ENCODE measurements at places on chromosomes 2 and 18. TPM values are rescaled to one million over a fixed set of nuclear protein-coding genes. Genes with fewer than 3 reads are reported as not detected.

SAG gene
- total RNA-seq, result 0.21 TPM

TUBB8B gene
- total RNA-seq, result not detected

USP34 gene
- 159 TPM for total RNA-seq

SULT1C2 gene
- not detected for total RNA-seq

ACKR3 gene
- 2.7 TPM for total RNA-seq

MERTK gene
- 3.7 TPM for total RNA-seq

REG1B gene
- total RNA-seq, result not detected

EMILIN1 gene
- 0.63 TPM for total RNA-seq

MC2R gene
- total RNA-seq, result under 0.01 TPM

ZDBF2 gene
- total RNA-seq, result 21.0 TPM

AP1S3 gene
- 5.4 TPM for total RNA-seq

GRHL1 gene
- 3.9 TPM for total RNA-seq

TRIM54 gene
- not detected for total RNA-seq

DCDC2C gene
- not detected for total RNA-seq

RAD51AP2 gene
- not detected for total RNA-seq

Data from mononuclear cell (primary cell).